ENCODE measurements at places on chromosomes 2 and 18. TPM values are rescaled to one million over a fixed set of nuclear protein-coding genes. Genes with fewer than 3 reads are reported as not detected.
A peak's percentile ranks its signal among the peaks of the same experiment; 100 is the strongest.

- DNase-seq, result peak; percentile 70
Measured at GRCh38 chr2:25672494-25673299, 680 bp downstream of the DTNB start.

- DNase-seq, result no peak
Measured at GRCh38 chr18:79733135-79733701, 53.6 kb downstream of the CTDP1 start.

GRCh38 chr2:46117379-46117778, 179.8 kb upstream of the EPAS1 start:
- peak; percentile 89 for DNase-seq

DNA sequence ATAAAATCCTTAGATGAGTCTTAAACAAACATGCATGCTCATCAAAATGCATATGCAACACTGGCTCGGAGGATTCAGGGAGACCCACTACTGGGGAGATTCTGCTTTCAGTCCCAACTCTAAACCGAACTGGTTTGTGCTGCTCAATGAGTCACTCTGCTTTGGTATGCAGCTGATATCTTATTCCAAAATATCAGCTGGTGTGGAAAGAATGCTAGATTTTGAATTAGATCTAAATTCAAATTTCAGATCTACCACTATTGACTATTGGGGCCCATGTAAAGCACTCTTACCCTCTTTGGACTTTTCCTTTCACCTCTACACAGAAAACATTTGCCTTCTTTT, 39.2 kb upstream of the TTN start:
- DNase-seq, result no peak

- no peak for DNase-seq
Measured at GRCh38 chr2:129911363-129912065, 68.0 kb upstream of the RAB6C start.

- no peak for DNase-seq
Measured at GRCh38 chr2:223641082-223641481, 38.9 kb upstream of the SCG2 start.

- DNase-seq, result no peak
Measured at GRCh38 chr18:69947361-69948133, at the start of gene CD226. CD226 (minus strand) TSS chr18:69947873; CDS start chr18:69947406, 467 bp downstream.

DNA sequence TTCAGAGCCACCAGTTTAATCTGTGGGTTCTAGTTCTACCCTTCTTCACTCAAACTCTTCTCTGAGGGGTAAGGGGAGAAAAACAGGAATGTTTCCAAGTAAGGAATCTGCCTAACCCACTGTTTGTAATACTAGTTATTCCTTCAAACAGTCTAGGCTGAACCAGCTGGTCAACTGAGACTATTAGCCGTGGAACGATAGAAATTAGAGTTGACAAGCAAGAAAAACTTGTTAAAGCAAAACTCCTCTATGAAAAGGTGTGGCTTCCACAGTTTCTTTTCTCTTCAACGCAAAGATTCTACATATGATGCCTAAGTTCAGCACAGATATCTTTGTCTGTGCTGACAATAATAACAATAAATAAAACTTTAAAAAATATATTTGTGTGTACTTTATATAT, 11.5 kb downstream of the PAIP2B start:
- DNase-seq, result no peak

DNA sequence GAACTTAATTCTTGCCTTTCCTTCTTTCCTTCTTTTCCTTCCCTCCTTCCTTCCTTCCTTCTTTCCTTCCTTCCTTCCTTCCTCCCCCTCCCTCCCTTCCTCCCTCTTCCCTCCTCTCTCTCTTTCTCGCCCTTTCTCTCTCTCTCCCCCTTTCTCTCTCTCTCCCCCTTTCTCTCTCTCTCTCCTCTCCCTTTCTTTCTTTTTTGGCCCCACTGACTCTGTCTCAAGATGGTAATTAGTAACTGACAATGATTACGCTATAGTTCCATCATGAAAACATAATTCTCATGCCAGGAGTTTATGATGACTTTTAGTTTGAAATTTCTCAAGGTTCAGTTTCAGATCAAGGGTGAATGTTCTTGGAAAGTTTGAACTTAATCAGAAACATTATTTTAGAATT, 14.8 kb upstream of the CTLA4 start:
- DNase-seq, result no peak

DNA sequence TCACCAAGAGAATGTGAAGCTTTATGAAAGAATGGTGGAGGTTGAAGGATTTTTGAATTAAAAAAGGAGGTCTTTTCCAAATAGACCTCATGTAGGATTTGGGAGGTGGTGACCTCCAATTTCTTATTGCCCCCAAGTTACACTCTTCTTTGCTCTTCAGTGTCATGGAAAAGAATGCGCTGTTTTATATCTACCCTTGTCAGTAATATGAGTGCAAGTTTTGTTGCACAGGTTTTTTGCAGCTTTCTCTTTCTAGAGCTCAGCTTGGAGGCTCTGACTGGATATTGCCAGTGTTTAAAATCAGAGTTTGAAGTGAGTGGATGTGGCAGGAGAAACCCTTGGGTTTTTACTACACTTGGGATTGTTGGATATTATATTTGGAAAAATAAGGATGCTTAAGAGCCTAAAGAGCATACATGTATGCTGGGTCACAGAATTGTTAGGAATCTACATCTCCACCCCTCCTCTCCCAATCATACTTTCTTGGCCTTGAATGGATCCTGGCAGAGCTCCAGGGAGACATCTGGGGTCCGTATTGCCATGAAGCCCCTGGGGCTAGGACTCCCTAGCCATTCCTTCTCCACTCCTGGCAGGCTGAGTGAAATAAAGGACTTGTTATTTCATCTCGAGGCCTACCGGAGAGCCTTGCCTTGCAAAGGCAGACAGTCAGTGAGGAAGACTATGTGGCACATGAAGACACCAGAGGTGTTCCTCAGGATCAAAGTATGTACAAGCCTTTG, 43.8 kb downstream of the APOB start:
- DNase-seq, result no peak

GRCh38 chr2:33746208-33746800, 147.2 kb upstream of the FAM98A start:
- no peak for DNase-seq

DNA sequence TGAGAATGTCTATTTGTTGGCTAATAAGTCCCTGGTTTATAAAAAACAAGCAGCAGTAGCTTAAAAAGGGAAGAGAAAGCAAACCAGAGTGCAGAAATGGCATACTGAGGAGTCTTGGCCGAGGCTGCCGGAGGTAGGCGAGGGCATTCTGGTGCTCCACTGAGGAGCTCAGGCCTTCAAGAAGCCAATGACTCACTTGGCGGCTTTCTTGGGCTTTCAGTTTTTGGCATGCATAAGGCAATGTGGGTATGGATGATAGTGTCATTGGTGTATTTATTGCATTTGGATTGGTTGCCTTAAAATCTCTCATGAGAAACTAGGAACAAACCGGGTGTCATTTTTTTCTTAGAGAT, 119.6 kb upstream of the ARL5A start:
- DNase-seq, result peak; percentile 51

DNA sequence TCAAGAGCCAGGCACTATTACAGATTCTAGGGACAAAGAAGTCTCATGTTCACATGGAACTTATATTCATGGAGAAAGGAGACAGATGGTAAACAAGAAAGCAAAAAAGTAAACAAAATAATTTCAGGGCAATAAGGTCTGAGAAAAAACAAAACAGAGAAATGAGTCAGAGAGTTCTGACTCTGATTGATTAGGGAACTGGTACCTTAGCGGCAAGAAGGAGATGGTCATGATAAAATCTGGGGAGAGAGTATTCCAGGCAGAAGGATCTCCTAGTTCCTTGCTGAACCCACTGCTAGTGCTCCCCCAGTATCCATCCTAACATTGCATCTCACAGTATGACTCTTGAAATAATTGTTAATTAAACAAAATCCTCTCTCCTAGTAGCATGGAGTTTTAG, 161.8 kb upstream of the KLF7 start:
- DNase-seq, result no peak

DNA sequence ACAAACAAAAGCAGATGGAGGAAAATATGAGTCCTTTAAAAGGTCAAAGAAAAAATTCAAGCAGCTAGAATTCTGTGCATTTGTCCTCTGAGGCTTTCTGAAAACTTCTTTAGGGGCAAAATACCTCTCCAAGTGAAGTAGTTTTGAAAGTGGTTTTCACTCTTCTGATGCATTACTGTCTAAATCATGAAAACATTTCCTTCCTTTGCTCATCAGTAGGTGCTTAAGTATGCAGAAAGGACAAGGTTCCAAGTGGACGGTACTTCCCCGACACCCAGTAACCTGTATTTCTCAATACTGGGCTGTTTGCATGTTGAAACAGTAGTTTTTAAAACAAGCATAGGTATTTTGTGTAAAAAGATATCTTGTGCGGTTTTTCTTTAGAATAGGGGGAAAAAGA, 189.1 kb upstream of the ERBB4 start:
- no peak for DNase-seq

GRCh38 chr2:112185131-112185530, 46.9 kb downstream of the FBLN7 start:
- no peak for DNase-seq

- no peak for DNase-seq
Measured at GRCh38 chr2:143807192-143807591, 678.0 kb downstream of the ARHGAP15 start.

DNA sequence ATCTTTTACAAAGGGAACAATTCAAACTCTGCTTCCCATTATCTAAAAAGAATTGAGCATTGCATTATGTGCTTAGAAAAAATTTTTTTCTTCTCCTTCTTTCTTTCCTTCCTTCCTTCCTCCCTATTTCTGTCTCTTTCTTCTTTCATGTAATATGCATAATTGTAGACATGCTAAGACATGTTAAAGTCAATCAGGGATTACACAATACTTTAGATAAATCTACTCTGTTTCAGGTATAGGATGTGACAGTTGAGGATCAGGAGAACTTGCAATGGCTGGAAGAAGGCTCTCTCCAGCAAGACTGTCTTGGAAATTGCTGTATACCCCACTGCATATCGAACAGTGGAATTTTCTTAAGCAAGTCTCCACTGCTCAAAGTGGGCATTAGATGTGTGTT, 9.0 kb upstream of the SPAG16 start:
- DNase-seq, result no peak

DNA sequence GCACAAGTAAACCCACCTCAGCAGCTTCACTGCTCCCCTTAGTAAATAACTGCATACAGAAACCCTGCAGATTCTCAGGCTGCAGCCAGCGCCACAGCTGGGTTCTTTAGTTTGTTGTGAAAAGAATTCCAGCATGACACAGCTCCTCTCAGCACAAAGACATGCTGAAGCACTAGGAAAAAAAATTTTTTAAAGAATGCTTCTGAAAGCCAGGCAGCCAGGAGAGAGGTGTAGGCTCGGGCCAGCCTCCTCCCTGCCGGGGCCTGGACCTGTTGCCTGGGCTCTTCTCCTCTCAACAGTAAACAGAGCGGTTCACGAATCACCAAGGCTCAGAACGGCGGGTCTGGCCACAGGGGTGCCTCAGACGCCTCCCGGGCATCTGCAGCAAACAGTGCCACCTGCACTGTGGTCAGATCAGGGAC, 95.7 kb upstream of the POU3F3 start:
- DNase-seq, result peak; percentile 40

The DHX57 gene
- 19.3 TPM for total RNA-seq

The CRIM1 gene
- 81.5 TPM for total RNA-seq

The SH3RF3 gene
- 3.0 TPM for total RNA-seq

The SLC38A11 gene
- not detected for total RNA-seq

The PROKR1 gene
- not detected for total RNA-seq

The RBM44 gene
- total RNA-seq, result 0.06 TPM

The CRYGC gene
- total RNA-seq, result not detected

The DYTN gene
- not detected for total RNA-seq

The RTP5 gene
- not detected for total RNA-seq

The ACOXL gene
- total RNA-seq, result not detected

The CNGA3 gene
- not detected for total RNA-seq

The ABCG8 gene
- total RNA-seq, result not detected

All from Daoy (cell line).